ENCODE measurements at places on chromosomes 5 and 9.
A peak's percentile ranks its signal among the peaks of the same experiment; 100 is the strongest.

DNA sequence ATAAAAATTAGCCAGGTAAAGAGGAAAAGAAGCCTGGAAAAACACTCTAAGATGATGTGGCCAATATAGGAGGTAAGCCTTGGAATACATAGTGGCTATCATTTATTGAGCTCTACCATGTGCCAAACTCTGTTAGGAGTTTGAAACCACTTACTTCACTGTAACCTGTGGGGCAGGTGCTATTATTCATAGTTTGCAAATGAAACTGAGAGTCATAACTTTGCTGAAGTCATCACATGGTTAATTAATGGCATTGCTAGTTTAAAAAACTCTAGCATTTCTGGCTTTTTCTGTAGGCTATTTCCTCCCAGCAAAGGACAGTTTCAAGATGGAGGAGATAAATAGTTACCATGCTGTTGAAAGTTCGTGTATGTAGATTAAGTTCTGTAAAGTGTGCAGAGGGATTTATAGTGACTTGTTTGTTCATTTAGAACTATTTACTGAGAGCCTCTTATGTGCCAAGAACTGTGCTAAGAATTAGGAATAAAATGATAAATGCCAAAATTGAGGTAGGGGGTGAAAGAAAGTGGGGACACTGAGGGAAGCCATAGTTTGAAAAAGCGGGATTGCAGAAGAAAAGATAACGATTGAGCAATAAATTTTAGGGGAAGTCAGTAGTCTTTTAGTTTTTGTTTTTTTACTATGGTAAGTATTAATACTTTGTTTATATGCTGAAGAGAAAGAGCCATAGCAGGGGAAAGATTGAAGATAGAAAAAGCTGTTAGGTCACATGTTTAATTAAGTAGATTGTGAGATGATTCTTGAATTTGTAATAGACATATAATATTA, 57.2 kb downstream of the WDR70 start:
- no peaks in the 10 kb centered on the region for H3K4me1 ChIP-seq
- H3K27me3 ChIP-seq, result no peaks in the 10 kb centered on the region
- H3K27ac ChIP-seq, result no peak overlapping the region
- H3K36me3 ChIP-seq, result no peaks in the 10 kb centered on the region
- no peak for DNase-seq
- no peak overlapping the region for H3K4me3 ChIP-seq

- H3K27ac ChIP-seq, result no peak overlapping the region
- H3K36me3 ChIP-seq, result no peaks in the 10 kb centered on the region
- no peaks in the 10 kb centered on the region for H3K27me3 ChIP-seq
- DNase-seq, result no peak
- no peaks in the 10 kb centered on the region for H3K4me1 ChIP-seq
Measured at GRCh38 chr9:80968611-80969010, 720.7 kb downstream of the TLE1 start.

DNA sequence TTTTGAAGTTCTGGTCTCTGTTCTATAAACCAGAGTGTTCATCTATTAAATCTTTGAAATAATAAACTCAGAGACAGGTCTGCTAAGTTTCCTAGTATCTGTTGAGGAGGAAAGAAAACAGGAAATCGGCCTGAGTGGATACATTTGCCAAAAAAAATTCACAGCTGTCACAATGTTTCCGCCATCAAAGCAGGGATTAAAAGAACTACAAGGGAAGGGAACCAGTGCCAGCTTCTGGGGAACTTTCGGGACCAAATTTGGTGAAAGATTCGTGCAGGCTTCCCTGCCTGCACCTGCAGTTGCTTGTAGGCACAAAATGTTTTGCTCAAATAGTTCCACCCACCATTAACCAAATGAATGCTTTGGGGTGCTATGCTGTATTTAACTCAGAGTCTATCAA, 267.5 kb downstream of the MSX2 start:
- DNase-seq, result no peak
- H3K27ac ChIP-seq, result no peak overlapping the region
- no peaks in the 10 kb centered on the region for H3K36me3 ChIP-seq
- no peaks in the 10 kb centered on the region for H3K4me1 ChIP-seq

DNA sequence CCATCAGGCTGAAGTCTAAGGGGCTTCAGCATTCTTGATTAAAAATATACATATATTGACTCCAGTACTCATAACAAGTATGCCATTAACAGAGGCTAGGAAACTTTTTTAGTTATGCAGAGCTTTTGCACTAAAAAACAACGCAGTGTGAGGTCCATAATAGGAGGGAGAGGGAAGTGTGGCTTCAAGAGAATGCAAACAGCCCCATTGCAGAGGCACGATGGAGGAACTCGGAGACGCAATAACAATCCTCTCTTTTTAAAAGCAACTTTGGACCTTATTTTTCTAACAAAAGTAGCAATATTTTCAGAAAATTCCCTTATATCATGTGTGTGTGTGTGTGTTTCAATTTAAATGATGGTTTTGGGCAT, 150.0 kb upstream of the PTCH1 start:
- H3K4me3 ChIP-seq, result no peak overlapping the region
- H3K27ac ChIP-seq, result no peak overlapping the region
- H3K4me1 ChIP-seq, result no peaks in the 10 kb centered on the region
- DNase-seq, result no peak

DNA sequence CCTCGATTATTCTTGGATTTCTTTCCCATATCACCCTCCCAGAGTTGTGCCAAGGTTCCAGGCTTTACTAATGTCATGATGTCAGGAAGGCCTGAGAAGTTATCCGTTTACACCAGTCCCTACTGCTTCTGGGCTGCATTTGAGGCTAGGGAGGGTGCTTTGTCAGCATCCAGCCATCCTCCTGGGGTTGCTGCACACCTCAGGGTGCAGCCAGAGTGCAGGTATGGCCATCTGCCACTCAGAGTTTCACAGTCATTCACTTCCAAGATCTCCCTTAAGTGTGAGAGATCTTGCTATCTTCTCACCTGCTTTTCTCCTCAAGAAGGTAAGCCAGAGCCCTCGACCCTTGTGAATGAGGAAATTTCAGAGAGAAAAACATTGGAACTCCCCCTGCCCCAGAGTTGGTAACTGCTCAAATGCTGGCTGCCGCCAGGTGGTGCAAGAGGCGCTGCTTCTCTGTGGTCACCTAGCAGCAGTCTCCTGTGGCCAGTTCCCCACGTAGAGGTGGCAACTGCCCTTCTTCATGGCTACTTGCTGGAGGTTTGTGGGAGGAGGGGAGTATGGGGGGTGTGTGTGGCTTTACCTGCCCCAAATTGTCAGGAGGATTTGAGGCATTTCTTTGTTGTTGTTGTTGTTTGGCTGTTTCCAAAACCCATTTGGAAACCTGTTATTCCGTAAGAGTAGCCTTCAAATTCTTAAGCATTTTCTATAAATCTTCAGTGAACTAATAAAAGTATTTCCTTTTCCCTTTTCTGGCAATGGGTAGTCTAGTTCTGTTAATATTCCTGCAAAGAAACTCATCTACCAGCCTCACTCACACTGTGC, 259.6 kb upstream of the DMRT1 start:
- no peaks in the 10 kb centered on the region for H3K27me3 ChIP-seq
- no peaks in the 10 kb centered on the region for H3K4me1 ChIP-seq
- DNase-seq, result peak; percentile 6
